DMS 273 treated with DMSO at 0.1 percent for 48 hours (cell line): ENCODE measurements at places on chromosomes 4 and X.

DNA sequence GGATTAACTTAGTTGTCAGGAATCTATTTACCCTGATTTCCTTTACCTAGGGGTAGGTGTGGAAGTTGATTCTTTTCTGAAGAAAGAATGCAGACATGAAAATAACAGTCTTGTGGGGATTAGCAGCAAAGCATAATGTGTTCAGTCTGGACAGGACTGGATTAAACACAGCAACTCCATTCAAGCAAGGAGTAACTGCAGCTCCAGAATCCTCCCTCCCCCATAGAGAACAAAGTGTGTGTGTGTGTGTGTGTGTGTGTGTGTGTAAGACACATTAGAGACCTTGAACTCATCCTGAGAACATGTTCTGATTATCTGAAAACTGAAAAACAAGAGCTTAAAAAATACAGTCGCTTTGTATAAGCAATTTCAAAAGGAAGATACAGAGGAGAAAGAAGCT lies 9.3 kb downstream of the C4orf54 start:
- DNase-seq, result no peak

DNA sequence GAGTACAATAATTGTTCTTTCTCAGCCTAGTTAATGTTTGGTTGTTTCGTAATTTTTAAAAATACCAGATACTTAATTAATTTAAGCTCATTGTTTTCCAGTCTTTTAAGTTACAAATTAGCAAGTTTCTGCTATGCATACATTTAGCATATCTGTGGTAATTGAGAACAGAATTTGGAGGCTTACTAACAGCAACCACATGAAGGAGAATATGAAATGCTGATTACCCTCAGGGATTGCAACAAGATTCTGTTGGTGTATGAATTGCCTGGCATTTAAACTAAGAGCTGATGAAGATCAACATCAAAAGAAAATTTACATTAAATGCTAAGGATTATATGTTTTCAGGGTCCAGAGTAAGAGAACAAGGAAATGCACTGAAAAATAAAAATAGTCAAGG lies 580.0 kb upstream of the INTU start:
- no peak for DNase-seq

DNA sequence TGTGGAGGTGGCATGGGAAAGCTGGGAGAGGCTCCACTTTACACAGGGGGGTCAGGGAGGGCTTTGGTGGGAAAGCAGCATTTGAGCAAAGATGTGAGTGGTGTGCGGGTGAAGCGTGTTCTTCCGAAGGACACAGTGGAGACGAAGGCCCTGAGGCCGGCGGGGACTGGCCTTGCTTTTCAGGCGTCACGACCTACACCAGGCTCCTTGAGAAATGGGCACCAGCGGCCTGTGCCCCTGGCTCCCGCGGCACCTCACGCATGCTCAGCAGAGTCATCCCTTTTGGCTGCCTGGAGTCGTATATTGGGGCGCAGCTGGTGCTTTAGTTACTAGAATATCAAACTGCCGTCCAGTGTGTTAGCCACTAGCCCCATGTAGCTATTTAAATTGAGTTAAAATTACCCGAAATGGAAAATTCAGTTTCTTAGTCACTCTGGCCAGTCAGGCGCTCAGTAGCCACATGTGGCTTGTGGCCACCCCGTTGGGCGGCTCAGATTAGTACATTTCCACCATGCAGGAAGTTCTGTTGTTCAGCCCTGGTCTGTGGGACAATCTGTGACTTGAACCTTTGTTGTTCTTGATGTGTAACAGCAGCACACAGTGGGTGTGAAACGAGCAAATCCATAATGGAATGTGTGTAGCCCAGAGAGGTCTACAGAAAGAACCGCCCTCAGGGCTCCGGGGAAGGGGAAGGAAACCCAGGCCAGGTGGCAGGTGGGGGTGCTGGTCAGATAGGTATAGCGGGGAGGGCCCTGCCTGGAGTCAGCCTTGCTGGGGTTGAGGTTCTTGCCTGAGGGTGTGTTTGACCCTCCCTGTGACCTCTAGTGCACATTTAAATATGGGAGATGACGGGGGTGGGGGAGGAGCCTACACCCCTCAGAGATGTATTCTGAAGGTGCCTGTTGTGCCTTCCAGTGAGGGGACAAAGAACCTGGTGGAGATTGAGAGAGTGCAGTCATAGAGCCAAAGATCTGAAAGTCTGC lies 30.4 kb downstream of the TBC1D14 start:
- DNase-seq, result no peak

DNA sequence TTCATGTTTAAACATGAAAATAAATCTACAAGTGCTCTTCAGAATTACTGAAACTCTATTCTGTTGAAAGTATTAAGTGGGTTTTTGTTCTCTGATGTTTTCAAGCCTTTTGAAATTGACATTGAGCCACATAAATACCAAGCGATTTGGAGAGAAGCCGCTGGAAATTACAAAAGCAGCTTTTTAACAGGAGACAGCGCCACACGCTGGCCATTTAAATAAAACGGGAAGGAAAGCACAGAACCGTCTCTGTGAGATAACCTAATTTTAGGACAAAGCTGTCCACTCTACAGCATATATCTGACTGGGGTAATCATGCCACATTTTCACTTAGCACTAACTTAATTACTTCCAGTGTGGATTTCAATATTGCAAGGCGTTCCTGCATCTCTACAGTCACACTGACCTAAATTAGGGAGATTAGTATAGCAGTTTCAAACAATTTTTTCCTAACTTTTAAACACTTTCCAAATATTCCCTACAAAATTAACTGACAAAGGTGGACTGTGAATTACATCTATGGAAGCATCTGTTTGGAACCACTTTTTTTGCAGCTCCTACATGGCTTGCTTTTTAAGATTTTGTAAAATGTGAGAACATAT lies 6.8 kb upstream of the ANOS1 start:
- peak; percentile 18 for DNase-seq

- DNase-seq, result no peak
These were observed 205.7 kb downstream of the FAT4 start for GRCh38 chr4:125520258-125520990.

DNA sequence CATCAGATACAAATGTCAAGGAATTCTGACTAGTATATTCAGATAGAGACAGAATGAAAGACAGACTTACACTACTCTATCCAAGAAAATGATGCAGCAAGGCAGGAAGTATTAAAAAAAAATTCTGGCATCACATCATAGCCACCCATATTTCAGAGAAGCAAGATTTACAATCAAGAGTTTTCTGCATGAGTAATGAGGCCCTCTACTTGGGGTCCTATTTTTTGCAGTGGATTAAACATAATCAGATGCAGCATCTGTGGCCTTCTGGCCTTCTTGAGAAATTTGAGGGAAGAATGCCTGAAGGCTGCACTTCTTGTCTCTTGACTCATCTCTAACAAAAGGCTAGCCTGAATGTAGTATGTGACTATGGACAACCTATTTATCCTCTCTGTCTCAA lies 48.2 kb upstream of the SLIT2 start:
- DNase-seq, result no peak

- DNase-seq, result no peak
These were observed 45.0 kb upstream of the ARHGEF6 start for GRCh38 chrX:136825771-136826170.

- DNase-seq, result no peak
These were observed 73.3 kb downstream of the ALPK1 start for GRCh38 chr4:112370466-112370865.

- no peak for DNase-seq
These were observed 207.9 kb upstream of the FAT1 start for GRCh38 chr4:186931519-186931918.

DNA sequence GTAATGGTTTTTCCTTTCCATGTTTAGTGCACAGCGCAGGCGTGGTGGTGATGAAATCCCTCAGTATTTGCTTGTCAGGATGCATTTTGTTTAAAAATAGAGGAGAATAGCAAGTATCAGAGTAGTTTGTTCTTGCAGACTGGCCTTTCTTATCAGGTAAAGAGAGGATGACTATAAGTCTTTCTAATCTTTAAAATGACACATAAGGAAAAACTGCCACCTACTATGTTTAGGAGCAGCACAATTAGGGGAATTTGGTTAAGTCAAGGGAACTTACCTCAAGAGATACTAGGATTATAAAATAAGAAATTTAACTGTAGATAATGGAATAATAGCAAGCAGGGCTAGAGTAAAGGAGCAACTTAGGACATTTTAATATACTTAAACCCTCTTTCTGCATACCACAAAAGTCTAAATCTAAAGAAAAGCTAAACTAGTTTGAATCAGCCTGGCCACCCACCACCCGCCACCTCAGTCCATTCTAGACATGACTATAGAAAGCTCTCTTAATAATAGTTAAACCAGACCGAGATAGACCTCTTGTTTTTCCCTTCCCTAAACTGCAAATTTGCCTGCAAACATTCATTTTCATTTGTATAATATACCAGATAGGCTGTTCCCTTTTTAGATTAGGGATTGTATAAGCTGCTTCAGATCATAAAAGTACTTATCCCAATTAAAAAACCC lies 62.0 kb downstream of the APOOL start:
- DNase-seq, result no peak
